HuH-7.5 (cell line): ENCODE measurements at places on chromosomes 6 and 20.

DNA sequence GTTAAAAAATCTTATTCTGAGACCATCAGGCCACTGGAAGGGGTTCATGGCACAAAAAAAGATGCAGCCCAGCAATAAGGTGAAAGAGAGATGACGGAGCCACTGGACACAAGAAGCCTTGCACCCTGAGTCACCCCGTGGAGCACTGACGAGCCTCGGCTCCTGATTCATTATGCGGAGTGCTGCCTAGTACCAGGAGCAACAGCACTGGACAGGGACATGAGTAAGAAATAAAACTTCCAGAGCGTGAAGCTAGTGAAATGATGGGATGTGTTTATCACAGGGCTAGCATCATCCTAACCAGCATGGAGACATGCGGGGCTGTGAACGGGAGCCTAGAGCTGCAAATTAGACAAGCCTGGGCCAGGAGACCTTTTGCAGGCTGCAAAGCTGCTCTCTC, 53.3 kb downstream of the RNASET2 start:
- DNase-seq, result no peak

GRCh38 chr6:44176130-44176761, 17.6 kb downstream of the CAPN11 start:
- DNase-seq, result no peak

DNA sequence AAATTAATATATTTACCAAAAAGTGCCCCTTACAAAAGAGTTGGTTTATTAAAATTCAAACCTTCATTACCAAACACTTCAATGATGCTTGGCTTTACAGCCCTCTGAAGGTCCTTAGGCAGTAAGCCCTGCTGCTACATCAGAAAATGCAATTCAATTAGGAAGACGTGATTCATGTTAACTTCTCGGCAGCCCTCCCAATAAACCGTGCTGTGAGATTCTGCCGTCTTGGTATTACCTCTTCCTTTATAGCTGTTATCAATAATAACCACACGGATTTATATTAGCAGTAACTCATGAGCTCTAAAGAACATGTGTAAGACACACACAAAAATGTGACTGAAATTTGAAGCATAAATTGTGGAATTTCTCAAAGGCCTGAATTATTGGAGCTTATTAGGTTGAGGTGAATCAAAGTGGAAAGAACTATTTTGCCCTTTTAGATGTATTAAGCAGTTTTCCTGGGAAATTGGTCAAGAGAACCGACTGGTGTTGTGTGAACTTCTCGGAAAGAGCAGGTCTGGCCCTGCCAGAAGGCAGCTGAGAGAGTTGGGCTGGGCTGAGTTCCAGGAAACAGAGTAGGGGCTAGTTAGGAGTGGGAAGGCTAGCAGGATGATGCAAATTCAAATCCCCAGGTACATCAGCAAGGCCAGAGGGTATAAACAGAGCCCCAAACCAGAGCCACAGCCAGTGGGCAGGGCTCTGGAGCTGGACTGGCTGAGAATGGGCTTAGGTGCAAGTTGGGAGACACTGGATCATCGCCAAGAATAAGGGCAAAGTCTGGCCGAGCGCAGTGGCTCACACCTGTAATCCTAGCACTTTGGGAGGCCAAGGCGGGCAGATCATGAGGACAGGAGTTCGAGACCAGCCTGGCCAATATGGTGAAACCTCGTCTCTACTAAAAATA, 33.1 kb downstream of the FGD2 start:
- DNase-seq, result no peak

DNA sequence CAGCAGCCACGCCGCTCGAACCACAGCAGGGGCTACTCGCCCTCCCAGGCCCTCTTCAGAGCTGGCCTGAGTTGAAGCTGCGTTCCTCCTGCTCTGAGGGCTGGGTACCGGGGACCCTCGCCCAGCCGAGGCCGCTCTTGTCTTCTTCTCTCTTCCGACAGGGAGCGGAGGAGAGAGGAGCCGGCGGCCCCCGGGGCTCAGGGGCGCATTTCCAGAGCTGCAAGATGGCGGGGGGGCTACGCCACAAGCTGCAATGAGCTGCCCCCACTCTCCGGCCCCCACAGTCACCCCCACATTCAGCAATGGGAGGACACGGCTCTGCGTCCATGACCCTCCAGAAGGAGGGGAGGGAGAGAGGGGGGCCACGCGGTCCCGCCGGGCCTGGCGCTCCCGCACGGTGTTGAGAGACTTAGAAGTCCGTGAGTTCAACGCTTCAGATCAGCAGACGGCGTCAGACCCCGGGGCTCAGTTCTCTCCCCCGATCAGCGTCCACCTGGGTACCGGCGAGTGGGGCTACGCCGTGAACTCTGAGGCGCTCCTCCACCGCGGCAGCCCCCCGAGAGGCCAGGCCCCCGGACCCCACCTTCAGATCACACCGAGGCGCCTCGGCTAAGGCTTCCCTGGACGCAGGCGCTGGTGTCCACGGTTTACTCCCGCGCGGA, 31.6 kb downstream of the SLC2A4RG start:
- no peak for DNase-seq

GRCh38 chr20:3658019-3658715, 5.0 kb downstream of the GFRA4 start:
- no peak for DNase-seq

DNA sequence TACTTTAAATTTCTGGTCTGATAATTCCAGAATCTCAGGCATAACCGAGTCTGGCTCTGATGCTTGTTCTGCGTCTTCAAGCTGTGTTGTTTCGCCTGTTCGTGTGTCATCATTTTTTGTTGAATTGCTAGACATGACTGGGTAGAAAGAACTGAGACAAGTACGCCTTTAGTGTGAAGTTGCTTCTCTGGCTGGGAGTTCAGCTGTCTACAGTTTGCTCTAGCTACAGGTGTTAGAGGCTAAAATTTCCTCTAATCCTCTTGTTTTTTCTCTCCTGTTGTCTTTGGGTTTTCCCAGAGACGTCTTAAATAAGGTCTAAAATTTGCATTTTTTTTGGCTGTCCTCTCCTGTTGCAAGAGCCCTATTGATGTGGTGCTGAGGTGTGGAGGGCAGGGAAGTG, 100.3 kb downstream of the FAM50B start:
- no peak for DNase-seq

DNA sequence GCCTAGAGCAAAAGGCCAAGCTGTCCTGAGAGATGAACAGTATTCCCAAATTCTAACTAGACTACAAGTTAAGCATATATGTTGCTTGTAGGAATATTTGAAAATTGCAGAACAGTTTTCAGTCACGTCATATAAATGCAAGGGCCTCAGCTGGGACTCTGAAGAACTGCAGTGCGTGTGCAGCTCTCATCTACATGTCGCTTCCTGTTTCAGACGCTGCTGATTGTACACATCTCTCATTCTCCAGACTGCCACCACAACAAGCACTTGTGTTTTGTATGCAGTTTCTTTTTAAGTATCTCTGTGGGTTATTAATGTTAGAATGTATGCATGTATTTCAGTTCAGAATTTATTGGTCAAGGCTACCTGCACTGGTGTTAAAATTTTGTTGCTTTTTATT, 119.7 kb downstream of the MAP3K4 start:
- no peak for DNase-seq

DNA sequence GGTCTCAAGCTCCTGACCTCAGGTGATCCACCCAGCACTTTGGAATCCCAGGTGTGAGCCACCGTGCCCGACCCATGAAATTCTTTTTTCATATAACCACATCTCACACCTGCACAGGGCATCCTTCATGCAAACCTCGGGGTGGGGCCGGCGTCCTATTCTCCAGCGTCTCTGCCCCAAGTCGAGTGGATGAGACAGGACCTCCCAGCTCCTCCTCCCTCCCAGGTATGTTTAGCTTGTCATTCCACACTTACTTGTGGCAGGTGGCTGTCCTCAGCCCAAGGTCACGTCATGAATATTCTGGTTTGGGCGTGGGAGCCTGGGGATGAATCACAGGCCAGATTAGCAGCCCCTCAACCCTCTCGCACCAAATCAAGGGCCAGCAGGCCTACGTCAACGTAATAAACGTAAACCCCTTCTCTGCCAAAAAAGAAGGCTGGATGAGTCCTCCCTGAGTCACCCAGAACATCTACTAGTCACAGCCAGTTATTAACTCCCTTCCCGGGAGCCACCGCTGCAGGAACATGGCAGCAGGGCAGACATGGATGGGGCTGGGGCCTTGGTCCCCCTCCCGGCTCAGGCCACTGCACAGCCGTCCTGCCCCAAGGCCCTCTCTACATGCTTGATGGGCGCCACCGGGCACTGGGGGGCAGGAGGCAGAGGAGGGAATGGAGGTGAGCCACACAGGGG, 91.7 kb downstream of the YTHDF1 start:
- no peak for DNase-seq

DNA sequence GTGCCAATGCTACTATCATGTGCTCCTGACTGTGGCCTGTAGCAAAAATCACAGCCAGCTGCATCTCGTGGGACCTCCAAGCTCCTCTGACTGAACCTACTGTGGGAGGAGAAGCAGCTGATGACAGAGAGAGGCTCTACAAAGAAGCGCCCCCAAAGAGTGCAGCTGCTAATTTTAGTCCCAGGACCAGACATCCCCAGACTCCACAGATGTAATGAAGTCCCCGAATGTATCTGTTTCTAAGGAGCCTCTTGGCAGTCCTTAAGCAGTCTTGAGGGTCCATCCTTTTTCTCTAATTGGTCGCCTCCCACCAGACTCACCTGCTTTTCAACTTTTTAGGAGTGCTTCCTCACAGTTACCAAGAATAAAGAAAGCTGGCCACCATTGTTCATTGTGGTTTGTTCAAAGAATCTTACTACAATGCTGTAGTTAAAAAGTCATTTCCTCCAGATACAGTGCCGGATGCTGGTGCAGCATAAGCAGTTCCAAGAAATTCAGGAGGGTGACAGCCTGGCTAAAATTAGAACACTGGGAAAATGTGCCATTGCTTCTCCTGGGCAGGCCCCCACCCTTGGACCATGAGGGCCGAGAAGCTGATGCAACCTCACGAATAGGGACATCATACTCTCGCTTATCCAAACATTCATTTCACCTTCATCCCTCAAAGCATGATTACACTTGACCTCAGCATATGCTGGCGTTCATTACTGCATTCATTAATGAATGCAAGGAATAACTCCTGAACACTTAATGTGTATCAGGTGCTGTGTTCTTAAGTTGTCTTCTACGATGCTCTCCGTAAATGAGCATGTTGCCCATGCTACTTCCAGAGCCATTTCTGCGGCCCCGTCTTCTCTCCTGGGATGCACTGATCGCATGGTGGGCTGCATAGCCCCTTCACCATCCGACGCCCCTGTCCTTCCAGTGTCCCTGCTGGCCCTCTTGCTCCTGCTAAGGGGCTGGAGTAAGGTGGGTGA, 66.4 kb downstream of the LY86 start:
- DNase-seq, result no peak

GRCh38 chr6:133966654-133967329, 13.8 kb downstream of the TBPL1 start:
- no peak for DNase-seq

- no peak for DNase-seq
These were observed 963 bp downstream of the FOXF2 start for GRCh38 chr6:1390133-1390945.

GRCh38 chr20:53824779-53825178, 231.1 kb upstream of the ZNF217 start:
- DNase-seq, result no peak

GRCh38 chr6:109595998-109596397, 95.0 kb downstream of the AK9 start:
- DNase-seq, result peak; percentile 12

- DNase-seq, result no peak
These were observed 395.3 kb upstream of the BTBD3 start for GRCh38 chr20:11522366-11522741.

GRCh38 chr20:2280082-2280481, 15.7 kb upstream of the TGM3 start:
- no peak for DNase-seq

DNA sequence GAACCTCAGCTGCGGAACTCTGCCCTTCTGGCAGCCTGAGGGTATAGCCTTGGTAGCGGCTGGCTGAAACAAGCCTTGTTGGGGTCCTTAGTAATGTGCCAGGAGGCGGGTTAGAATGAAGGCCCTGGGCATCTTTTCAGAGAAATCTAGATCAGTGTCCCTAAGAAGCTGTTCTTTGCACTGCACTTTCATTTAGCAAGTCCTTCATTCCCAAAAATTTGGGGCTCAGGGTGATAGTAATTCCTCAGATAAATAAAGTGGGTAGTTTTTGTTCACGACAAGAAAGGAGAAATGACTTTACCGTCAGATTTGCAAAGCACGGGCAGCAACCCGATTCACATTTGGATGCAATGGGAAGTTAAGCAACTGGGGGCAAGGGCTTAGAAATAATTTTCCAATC, 3.2 kb downstream of the INSM1 start:
- DNase-seq, result no peak

DNA sequence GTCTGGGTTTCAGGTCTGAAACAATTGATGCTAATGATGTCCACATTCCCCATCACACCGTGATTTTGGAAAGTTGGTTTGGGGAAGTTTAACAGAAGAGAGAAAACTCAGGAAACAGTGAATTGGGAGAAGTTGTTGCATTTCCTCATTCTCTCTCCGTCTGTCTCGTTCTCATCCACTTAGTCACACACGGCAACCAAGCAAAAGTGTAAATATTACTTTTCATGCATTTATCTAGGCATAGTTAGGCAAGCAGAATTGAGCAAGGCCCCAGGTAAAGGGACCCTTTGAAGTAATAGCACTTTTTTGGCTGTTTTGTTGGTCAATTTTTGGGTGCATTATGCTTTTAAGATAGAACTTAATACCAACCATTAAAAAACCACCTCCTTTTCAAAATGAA, 137.0 kb upstream of the SULF2 start:
- no peak for DNase-seq

DNA sequence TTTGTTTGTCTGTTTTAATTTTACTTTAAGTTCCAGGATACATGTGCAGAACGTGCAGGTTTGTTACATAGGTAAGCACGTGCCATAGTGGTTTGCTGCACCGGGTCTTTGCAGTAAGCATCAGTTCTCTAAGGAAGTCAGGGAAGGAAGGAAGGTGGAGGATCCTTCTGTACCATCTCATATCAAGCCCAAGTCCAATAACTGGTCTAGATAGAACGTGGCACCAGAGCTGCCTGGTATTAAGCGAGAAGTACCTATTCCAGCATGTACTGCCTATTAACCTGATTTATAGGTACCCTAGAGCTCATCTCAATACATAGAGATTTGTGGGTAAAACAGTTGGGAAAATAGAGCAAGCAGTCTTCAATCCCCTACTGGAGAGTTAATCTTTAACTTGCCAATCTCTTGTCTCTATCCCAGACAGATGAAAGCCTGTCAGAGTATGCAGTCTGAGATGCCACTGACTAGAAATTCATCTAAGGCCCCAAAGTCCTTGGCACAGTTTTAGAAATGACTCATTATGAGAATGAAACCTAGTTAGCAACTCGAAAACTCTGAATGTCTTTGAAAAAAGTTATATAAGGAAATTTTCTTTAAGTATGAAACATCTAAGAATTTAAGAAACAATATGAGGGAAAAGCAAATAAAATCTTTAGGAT, 144.9 kb downstream of the TFAP2A start:
- no peak for DNase-seq

GRCh38 chr6:157693867-157694266, 129.2 kb upstream of the SNX9 start:
- DNase-seq, result no peak
